ENCODE measurements at places on chromosomes 4 and X.
A peak's percentile ranks its signal among the peaks of the same experiment; 100 is the strongest.

DNA sequence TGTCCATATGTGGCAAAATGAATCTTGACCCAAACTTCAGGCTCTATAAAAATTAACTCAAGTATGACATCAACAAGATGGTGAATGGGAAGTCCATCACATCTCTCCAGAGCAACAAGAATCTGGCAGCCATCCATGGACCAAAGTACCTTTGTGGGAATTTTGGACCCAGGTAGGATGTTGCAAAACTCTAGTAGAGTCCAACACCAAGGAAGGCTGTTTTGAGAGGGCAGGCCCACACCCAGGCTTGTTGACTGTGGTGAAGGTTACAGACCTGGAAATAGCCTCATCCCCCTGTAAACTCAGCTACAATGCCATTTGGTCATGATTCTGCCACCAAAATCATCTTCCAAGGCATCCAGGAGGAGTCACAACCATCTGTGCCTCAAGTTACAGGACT lies 12.9 kb downstream of the DGAT2L6 start:
- DNase-seq = no peak

GRCh38 chr4:39466747-39467146 lies 7.9 kb downstream of the LIAS start:
- DNase-seq = no peak

DNA sequence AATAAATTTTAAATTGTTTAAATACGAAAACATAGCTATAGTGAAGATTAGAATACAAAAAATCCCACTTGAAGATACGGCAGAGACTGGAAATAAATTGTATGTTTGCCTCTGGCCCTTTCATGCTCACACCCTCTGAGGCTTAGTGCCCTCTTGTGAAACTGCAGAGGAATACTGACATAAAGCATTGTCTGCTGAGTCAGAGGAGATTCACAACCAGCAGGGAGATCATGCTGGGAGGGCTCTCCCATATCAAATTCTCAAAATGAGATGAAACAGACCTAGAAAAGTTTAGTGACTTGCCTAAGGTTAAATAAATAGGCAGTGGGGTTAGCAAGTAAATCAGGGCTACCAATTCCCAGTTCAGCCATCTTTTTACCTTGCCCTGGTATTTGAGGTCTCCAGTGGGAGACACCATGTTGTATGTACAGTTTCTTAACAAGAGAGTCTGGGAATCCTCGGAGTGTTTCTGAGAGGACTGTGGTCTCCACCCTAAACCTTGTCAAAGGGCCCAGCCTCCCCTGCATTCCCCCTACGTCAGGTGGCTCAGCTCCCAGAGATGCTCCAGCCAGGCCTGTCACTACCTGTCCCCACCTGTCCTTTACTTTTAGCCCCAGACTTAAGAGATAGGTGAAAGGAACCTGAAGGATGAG lies 581.4 kb upstream of the DIPK2B start:
- DNase-seq = peak; percentile 33

DNA sequence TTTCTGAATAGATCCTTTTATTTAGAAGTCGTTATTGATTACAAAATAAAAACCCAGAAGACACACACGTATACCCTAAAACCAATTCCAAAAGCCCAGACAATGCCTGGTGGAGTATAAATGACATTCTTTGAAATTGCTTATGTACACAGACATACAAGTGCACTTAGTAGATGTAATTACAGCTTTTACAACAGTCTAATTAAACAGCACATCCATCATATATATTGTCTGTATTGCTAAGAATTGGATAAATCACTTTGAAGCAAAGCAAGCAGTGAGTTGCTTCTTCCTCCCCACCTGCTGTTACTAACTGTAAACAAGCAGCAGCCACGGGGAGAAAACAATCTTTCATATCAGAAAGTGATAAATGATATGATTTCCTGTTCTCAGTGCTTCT lies 645.7 kb downstream of the TLL1 start:
- DNase-seq = no peak

DNA sequence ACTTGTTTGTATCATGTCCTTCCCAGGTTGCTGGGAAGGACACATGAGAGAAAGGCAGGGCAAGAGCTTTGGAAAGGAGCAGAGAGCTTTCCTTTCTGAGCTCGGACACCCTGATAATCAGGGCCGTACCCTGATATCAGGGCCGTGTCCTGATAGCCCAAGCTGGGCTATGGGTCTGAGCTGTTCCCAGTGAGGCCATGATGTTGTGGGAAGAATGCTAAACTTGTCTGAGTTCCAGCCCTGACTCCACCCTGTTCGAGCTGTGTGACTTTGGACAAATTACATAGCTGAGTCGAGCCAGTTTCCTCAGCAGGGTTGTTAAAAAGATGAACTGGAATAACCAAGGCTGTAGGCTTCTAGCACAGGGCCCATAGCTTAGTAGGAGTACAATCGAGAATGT lies 3.3 kb upstream of the CXCR3 start:
- DNase-seq = no peak

DNA sequence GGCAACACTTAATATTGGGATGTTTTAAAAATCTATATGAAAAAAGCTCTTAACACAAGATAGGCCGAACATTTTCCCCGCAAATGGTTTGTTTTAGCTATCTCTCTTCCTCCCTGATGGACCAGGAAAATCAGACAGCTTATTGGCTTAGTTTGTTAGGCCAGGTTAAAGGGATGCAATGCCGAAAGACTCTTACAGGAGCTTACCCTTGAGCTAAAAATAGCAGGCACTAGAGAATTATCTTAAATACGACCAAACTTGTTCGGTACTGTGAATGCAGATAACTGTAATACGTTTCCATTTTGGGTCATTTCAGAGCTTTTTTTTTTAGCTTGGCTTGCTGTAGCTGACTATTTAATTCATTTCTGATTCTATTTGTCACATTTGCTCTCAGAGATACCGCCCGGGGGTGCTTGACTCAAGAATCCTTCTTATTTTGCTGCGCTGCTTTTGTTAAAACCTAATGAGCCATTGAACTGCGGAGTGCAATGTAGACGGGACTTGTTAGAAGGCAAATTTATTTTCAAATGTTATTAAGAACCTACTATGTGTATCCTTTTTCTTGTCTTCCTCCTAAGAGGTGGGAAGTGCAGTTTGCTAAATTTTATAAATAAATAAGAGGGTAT lies 23.3 kb downstream of the PPARGC1A start:
- DNase-seq = no peak

DNA sequence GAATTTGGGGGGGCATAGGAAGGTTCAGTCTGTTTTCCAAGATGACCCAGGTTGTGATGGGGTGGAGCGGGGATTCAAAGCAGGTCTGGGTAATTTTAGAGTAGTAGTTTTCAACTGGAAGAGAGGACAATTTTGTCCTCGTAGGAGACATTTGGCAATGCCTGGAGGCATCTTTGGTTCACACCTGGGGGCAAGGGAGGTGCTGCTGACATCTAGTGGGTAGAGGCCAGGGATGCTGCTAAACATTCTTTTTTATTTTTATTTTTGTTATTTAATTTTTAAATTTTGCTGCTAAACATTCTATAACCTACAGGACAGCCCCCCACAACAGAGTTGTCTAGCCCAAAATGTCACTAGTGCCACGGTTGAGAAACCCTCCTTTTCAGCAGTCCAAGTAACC lies 1.9 kb downstream of the RAB9A start:
- no peak for DNase-seq

DNA sequence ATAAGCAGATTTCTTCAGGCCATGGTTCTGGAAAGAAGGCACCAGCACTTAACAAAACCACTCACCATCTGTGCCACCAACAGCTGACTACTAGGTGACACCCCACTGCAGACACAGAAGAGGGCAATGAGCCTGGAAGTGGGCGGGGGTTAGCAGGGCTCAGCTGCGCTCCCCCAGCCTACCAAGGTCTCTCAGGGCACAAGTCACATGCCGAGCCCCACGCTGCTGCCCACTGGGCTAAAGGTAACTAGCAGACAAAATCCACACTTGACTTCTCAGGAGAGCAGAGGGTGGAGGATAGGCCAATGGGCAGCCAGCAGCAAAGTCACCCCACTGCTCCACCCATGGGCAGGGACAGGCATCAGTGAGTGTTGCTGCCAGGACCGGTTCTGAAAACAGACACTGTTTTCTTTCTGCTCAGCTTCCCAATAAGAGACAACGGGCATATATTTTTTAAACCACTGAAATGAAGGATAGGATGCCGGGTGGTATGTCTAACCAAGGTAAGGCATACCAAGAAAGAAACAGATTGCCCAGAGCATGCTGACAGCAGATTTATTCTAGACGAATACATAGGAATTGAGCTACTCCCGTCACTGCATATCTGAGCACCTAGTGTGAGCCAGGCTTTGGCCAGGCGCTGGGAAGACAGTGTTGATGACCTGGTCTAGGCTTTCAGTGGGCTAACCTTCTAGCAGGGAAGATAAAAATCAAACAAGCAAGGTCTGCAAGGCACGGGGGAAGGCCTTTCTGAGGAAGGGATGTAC lies 20.1 kb downstream of the ACSL1 start:
- peak; percentile 89 for DNase-seq

- no peak for DNase-seq
Observed at GRCh38 chr4:139560406-139561104, 4.5 kb upstream of the SETD7 start.

GRCh38 chrX:151099001-151099400 lies 77.4 kb upstream of the GPR50 start:
- DNase-seq = peak; percentile 95

DNA sequence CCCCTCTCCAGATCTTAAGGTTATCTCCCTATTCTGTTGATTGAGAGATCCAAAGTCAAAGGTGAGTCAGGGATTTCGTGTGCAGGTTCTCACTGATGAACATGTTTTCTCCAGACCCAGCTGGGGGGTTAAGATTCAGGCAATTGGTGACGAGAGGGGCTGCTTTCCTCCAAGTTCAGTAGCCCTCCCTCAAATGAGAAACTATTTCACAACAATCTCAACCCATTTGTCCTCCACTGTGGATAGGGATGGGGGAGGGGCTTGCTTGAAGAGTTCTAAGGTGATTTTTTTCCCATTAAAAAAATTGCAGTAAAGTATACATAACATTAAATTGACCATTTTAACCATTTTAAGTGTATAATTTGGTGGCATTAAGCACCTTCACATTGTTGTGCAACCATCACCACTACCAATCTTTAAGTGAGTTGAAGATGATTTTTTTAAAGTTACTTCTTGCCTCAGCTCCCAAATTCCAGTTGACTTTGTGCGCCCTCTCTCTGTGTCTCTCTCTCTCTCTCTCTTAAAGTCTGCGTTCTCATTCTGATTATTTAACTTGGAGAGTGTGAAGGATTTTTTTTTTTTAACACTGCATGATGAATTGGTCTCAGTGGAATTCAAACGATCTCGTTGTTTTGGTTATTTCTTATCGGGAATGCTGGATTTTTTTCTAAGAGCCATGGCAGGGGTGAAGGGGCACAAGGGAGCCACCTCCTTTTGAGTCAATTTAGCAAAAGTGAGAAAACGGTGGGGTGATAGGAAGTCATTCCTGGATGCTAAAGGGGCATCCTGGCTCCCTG lies 175.9 kb downstream of the SHROOM3 start:
- no peak for DNase-seq

DNA sequence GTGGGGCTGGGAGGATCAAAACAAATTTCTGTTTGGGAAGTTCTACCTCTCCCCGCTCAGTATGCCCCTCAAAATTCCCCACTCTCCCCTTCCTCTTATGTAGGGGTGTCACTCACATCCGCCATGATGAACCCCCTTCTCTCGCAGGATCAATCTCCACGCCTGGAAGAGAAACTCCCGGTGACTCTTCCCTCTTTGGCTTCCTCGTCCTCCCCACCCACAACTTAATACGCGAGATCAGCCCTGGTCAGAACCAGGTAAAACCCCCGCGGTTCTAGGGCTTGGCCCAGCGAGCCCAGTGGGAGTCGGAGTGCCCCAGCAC lies 427 bp downstream of the LAMTOR3 start:
- DNase-seq = peak; percentile 10

DNA sequence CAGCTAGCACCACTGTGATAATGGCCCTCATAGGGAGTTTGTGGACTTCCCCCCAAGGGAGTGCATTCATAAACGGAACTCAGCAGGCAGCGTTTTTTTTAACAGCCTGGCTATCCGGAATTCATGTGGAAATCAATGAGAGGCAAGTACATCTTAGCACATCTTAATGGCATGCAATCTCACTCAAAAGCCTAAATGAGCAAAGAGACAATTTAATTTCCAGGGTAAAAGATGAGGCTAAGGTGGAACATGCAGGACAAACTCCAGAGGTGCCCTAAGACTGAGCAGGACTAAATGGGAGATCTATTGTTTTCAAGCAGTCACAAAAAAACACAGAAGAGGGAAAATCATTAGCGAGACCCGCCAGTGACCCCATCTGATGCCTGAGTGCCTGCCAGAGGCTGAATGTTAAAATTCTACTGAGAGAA lies 243.5 kb upstream of the KCNIP4 start:
- no peak for DNase-seq

GRCh38 chrX:63754136-63754859 lies 30.7 kb downstream of the ARHGEF9 start:
- peak; percentile 39 for DNase-seq

- no peak for DNase-seq
Observed at GRCh38 chr4:78355306-78355705, 196.3 kb upstream of the ANXA3 start.

- no peak for DNase-seq
Observed at GRCh38 chr4:109945056-109945455, 32.4 kb downstream of the EGF start.

DNA sequence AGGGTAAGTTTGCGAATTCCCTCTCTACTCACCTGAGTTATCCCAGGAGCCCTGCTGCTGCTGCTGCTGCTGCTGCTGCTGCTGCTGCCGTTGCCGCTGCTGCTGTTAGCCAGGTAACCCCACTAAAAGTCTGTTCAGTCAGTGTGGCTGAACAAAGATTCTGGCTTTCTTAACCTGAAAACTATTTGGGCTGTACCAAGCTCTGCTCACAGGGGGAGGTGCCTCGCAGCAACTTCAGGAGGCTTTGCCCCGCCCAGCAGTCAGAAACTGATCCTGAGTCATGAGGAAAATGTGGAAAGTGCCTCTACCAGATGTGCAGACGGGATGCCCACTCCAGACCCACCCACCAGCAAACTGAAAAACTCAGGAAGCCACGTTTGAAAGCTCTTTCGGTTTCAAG lies at the start of gene CAPN6:
Gene CAPN6 (minus strand): TSS at position 145 of the 400 bp plus-strand sequence. CDS start 6,547 bp downstream, outside the sequence.
- no peak for DNase-seq
